ENCODE measurements at places on chromosomes 3 and 15. TPM values are rescaled to one million over a fixed set of nuclear protein-coding genes. Genes with fewer than 3 reads are reported as not detected.

CTXN2 gene
- polyA plus RNA-seq, result not detected

- peak; percentile 65 for DNase-seq
Measured at GRCh38 chr3:111081008-111081545, 9.5 kb downstream of the NECTIN3 start.

DNA sequence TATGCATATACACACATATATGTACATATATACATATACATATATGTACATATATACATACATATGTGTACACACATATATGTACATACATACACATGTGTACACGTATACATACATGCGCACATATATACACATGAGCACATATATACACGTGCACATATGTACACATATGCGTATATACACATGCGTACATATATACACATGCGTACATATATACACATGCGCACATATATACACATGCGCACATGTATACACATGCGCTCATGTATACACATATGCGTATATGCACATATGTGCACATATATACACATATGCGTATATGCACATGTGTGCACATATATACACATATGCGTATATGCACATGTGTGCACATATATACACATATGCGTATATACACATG, 353.0 kb downstream of the EDEM1 start:
- no peak for DNase-seq

DNA sequence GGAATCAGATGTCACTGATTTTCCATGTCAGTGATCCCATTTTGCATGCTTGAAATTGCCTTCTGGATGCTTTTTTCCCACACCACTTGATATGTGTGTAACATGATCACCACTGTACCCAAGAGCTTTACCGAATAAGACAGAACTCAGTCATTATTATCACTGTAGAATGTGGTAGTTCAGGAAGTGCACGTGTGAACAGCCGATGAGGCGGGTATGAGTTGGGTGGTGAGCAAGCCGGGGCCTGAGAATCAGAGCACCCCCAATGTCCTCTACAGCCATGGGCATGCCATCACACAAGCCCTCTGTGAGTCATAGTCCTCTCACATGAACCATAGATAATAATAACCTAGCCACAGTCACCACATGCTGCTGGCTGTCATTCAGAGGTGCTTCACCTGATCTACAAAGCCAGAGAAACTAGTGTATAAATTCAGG, 470.8 kb downstream of the SOX2 start:
- DNase-seq, result peak; percentile 97

PCBP4 gene
- polyA plus RNA-seq, result 40.0 TPM

DNA sequence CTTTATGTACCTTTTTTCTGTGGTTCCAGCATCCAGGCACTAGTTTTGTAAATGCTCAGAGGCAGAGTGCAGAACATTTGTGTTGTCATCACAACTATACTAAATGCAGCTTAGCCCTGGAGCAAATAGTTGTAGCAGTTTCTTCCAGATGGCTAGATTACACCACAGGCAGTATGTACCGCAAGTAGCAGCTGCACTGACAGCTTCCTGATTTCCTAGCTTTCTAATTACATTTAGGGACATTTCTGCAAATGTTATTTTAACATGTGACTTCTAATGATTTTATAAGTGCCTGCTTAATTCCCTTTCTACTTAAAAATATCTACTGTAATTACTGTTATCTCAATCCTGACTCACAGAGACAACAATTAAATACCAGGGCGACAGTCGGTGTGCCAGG, 106.5 kb downstream of the NR2E3 start:
- DNase-seq, result no peak

DNA sequence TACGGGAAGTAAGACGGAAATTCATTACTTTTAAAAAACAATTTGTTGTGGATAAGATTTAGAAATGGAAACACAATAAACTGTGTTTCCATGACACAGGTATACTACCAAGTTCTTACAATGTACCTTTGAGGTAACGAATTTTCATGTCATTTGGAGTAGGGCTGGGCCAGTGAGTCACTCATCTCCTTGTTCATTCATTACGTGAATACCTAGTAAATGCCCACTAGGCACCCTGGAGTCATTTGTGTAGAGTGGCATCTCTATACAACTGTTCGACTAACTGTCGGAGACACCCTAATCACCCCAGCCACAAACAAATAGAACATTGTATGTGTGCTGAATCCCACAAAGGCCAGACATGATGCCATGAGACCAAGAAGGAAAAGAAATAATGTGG, 94.8 kb downstream of the IGF1R start:
- DNase-seq, result peak; percentile 34

- no peak for DNase-seq
Measured at GRCh38 chr3:124576565-124577493, 153.4 kb upstream of the UMPS start.

LYZL4 gene
- polyA plus RNA-seq, result not detected

- peak; percentile 44 for DNase-seq
Measured at GRCh38 chr3:111072031-111072921, 660 bp downstream of the NECTIN3 start.

DNA sequence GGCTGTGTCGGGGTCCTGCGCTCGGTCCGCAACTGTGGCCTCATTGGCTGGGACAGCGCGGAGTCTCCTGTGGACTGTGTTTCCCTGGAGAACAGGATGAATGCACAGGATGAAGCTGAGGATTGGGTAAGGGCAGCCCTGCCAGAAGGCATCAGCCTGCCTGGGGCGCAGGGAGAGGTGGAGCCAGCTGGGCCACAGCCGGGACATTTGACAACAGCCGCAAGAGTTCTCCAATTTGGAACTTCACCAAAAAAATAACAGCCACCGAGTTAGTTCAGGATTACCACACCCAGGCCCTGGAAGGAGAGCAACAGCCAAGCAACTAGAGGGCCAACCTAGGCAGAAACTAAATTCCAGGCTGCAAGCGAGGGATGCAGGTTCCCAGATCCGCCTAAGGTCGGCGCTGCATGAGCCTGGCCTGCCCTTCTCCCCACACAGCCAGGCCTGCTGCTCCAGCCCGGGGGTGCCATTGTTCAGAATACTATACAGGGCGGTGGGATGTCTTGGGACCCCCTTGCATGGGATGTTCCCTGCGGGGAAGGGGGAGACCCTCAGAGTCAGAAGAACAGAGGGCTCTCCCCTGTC, 229.3 kb downstream of the OCA2 start:
- no peak for DNase-seq

PCLAF gene
- 88.0 TPM for polyA plus RNA-seq

- DNase-seq, result no peak
Measured at GRCh38 chr15:86055688-86056087, 24.0 kb upstream of the AGBL1 start.

GRCh38 chr15:95368191-95368590, 962.3 kb upstream of the NR2F2 start:
- DNase-seq, result no peak

GRCh38 chr15:88479169-88479568, 11.7 kb downstream of the MRPS11 start:
- DNase-seq, result no peak

TNNC1 gene
- 0.19 TPM for polyA plus RNA-seq

SAMD7 gene
- not detected for polyA plus RNA-seq

MOBP gene
- polyA plus RNA-seq, result not detected

CPN2 gene
- polyA plus RNA-seq, result not detected

TRH gene
- polyA plus RNA-seq, result not detected

RSL24D1 gene
- 76.7 TPM for polyA plus RNA-seq

GRCh38 chr3:191628571-191628970, 167.6 kb downstream of the PYDC2 start:
- no peak for DNase-seq

GRCh38 chr3:101379658-101380376, 59.4 kb upstream of the IMPG2 start:
- DNase-seq, result no peak

DNA sequence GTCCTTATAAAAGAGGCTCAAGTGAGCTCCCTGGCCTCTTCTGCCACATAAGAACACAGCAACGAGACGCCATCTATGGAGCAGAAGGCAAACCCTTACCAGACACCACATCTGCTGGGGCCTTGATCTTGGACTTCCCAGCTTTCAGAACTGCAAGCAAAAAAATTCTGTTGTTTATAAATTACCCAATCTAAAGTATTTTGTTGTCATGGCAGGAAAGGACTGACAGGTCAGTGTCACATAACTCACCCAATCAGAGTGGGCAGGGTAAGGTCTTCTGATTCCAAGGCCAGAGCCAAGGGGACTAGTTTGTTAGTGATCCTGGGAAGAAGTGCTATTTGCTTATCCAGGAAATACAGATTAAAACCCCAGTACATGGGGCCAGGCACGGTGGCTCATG, 98.9 kb downstream of the HMG20A start:
- DNase-seq, result no peak

FRMD5 gene
- 7.1 TPM for polyA plus RNA-seq

DNA sequence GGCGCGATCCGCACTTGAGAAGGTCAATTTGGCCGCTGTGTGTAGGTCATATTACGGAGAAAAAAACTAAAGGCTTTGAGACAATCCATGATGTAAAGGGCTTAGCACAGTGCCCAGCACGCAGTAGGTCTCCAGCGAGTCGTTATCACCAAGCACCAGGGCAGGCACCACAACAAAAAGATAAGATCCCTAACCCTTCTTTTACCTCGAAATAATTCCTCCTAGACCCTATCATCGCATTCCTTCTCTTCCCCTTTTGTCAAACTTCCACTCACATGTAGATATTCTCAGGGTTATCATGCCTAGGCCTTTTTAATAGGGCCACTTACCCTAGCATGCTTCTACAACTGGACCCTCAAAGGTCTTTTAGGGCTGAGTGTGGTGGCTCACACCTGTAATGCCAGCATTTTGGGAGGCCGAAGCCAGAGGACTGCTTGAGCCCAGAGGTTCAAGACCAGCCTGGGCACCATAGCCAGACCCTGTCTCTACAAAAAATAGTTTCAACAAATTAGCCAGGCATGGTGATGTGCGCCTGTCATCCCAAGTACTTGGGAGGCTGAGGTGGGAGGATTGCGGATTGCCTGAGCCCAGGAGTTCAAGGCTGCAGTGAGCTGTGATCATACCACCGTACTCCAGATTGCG, 13.5 kb downstream of the ZNF774 start:
- no peak for DNase-seq

GRCh38 chr15:82570721-82571508, 30.7 kb upstream of the RPS17 start:
- no peak for DNase-seq

CADPS gene
- polyA plus RNA-seq, result 0.17 TPM

CLDN16 gene
- polyA plus RNA-seq, result not detected

GRCh38 chr3:183279371-183279770, 26.3 kb downstream of the B3GNT5 start:
- no peak for DNase-seq

GRCh38 chr3:10361375-10361774, 40.5 kb upstream of the SEC13 start:
- no peak for DNase-seq

GRCh38 chr3:107833043-107833442, 257.8 kb downstream of the CD47 start:
- DNase-seq, result no peak

C3orf49 gene
- not detected for polyA plus RNA-seq

GRCh38 chr3:53554559-53555067, 60.2 kb downstream of the CACNA1D start:
- DNase-seq, result no peak

- DNase-seq, result no peak
Measured at GRCh38 chr3:15453991-15454625, 26.7 kb downstream of the EAF1 start.

DNASE1L3 gene
- polyA plus RNA-seq, result not detected

CCDC9B gene
- 21.3 TPM for polyA plus RNA-seq

DNA sequence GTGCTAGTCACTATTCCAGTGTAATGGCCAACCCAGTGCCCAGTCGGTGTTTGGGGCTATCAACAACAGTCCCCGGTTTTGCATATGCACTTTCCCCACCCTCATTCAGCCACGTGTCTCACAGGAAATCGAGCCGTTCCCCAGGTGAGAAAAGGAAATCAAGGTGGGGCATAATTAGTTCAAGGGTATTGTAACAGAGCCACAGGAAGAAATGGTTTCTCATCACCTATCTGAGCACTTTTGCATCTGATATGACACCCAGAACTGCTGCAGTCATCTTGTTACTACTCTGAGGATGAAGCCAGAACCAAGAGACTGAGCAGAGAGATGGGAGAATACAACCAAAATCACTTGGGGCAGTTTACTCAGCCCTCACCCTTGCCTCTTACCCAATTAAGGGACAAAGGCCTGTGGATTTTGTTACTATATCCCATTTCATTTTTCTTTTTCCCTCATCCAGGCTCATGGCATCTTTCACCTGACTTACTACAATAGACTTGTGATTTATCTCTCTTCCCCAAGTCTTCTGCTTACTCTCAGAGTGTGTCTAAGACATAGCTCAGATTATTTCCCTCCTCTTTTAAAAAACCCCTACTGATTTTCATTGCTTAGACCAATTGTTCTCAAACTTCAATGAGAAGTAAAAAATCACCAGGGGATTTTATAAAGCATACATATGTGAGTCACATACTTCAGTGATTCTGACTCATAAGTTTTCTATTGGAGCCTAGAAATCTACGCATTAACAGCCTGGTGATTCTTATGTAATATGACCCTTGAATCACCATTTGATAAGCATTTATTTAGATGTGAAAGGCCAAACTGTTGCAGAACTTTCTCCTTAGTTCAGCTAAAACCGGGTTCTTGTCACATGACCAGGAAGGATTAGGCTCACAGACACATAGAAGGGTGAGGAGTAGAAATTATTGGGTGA, 40.5 kb downstream of the TRAT1 start:
- peak; percentile 82 for DNase-seq

HIGD2B gene
- not detected for polyA plus RNA-seq

HACL1 gene
- 16.1 TPM for polyA plus RNA-seq

ZNF385D gene
- 2.3 TPM for polyA plus RNA-seq

DNA sequence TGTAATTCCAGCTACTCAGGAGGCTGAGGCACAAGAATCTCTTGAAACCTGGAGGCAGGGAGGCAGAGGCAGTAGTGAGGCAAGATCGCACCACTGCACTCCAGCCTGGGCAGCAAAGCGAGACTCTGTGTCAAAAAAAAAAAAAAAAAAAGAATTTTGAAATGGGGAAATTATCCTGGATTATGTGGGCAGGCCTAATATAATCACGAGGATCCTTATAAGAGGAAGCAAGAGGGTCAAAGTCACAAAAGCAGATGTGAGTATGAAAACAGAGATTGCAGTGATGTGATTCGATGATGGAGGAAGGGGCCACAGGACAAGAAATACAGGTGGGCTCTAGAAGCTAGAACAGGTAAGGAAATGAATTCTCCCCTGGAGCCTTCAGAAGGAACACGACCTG, 159.6 kb downstream of the LEKR1 start:
- no peak for DNase-seq

GRCh38 chr3:72338942-72339669, 509.1 kb downstream of the SHQ1 start:
- DNase-seq, result no peak

DNA sequence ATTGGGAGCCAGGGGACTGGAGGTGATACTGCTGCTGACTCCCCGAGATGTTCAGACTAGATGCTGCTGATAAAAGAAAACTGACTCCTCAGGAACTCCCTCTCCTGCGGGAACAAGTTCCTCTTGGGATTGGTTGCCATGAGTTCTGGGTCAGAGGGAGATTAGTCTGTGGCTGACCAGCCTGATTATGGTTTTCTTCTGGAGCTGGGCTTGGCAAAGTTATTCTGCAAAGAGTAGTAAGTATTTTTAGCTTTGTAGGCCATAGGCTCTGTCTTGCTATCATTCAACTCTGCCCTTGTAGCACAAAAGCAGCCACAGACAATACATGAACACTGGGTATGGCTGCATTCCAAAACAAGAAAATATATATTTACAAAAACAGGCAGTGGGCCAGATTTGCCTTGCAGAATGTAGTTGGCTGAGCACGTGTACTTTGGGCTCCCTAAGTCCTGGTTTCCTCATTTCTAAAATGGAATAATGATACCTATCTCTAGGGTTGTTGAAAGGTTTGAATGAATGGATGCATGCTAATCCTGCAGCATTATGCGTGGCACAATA, 796.8 kb downstream of the AGBL1 start:
- DNase-seq, result no peak

GRCh38 chr3:44061961-44062360, 179.7 kb upstream of the TOPAZ1 start:
- DNase-seq, result no peak

Data from foreskin keratinocyte (primary cell).